Cerebellum (tissue), 4 donors: ENCODE measurements at places on chromosomes 12 and 14. TPM values are rescaled to one million over a fixed set of nuclear protein-coding genes. Genes with fewer than 3 reads are reported as not detected.

Gene LARP4
- total RNA-seq: 45.8 TPM

Gene KLRG1
- 10.5 TPM for total RNA-seq

Gene ADCK1
- total RNA-seq: 7.3 TPM

Gene SRRM4
- total RNA-seq: 11.8 TPM

Gene SERPINA12
- total RNA-seq: not detected

Gene B4GALNT1
- 36.3 TPM for total RNA-seq

Gene ZNF219
- 15.0 TPM for total RNA-seq

Gene NUAK1
- total RNA-seq: 43.6 TPM

Gene STXBP6
- total RNA-seq: 6.3 TPM

Gene MYF5
- not detected for total RNA-seq

Gene UBR7
- 26.9 TPM for total RNA-seq

Gene IL31
- not detected for total RNA-seq

Gene PITPNM2
- total RNA-seq: 5.5 TPM

Gene PAPLN
- 5.7 TPM for total RNA-seq

Gene HOXC11
- not detected for total RNA-seq

Gene CNTN1
- total RNA-seq: 350 TPM

Gene CDH24
- total RNA-seq: 17.5 TPM

Gene C3AR1
- 1.8 TPM for total RNA-seq

Gene MYO1H
- total RNA-seq: 0.09 TPM

Gene COCH
- total RNA-seq: 25.3 TPM

Gene CABP1
- 3.3 TPM for total RNA-seq

Gene GNG2
- total RNA-seq: 405 TPM

Gene GLT1D1
- 7.0 TPM for total RNA-seq

Gene RHOF
- total RNA-seq: 16.5 TPM

Gene KRT74
- not detected for total RNA-seq

Gene TRMT61A
- total RNA-seq: 5.1 TPM

Gene DDIT3
- 6.7 TPM for total RNA-seq

Gene PPFIA2
- 148 TPM for total RNA-seq

Gene KCNA1
- total RNA-seq: 15.8 TPM

Gene SLC6A12
- 11.1 TPM for total RNA-seq
